Sigmoid colon (tissue), 7 donors: ENCODE measurements at places on chromosomes 12 and 14. TPM values are rescaled to one million over a fixed set of nuclear protein-coding genes. Genes with fewer than 3 reads are reported as not detected.

KRT6B gene
- total RNA-seq = not detected

DNA sequence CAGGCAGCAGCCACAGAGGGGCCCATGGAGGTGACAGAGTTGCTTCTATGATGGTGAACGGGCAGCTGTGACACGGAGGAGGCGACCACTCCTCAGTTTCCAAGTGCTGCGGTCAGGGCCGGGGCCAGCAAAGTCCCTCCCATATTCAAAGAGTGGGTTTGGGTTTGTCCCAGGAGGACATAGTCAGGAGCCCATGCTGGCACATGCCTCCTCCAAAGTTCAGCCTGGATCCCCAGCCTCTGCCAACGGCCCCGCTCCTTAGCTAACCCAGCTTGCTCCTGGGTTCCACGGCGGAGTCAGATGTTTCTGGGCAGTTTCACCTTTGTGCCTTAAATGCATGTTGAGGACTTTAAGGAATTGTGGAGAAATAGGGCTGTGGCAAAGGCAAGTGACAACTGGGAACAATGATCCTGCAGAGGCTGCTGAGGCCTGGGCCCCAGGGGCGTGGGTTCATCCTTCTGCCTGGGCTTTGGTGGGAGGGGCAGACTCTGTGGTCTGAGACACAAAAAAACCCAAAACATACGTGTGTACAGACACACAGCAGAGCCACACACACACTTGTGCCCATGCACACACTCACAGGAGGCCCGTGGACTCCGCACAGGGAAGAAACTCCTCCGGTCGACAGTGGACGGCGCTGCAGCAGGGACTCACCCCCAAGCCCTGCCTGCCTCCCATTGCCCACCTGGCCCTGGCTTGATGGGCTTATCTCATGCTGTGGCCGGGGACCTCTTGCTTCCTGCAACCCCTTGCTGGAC lies 399.4 kb downstream of the TMEM121 start:
- no peak overlapping the region for H3K27ac ChIP-seq
- H3K36me3 ChIP-seq = no peaks in the 10 kb centered on the region
- no peaks in the 10 kb centered on the region for H3K4me1 ChIP-seq
- no peak overlapping the region for H3K4me3 ChIP-seq

HIF1A gene
- total RNA-seq = 72.3 TPM

- H3K27ac ChIP-seq = peak overlapping the region; percentile 91
- peak overlapping the region; percentile 2 for H3K4me3 ChIP-seq
- DNase-seq = no peak
- H3K27me3 ChIP-seq = no peaks in the 10 kb centered on the region
- no peaks in the 10 kb centered on the region for H3K36me3 ChIP-seq
These were observed 39.1 kb downstream of the CCDC85C start for GRCh38 chr14:99564926-99565259.

CDK4 gene
- 84.2 TPM for total RNA-seq

DNA sequence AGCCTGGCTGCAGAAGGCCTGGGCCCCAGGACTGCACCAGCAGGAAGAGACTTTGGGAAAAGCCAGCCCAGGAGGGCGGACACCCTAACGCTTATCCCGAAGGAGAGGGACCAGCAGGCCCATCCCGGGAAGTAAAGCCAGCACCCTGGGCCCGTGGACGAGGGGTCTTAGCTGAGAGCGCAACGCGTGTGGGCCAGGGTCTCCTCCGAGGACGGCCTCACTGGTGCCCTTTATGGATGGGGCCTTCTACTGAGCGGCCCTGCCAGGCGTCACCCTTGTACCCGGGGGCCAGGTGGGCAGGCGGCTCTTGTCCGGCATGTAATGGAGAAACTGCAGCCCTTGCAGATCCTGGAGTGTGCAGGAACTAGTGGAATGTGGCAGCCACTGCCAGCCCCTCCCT lies 14.1 kb downstream of the TEDC1 start:
- H3K4me3 ChIP-seq = no peak overlapping the region
- DNase-seq = peak; percentile 42
- H3K36me3 ChIP-seq = no peaks in the 10 kb centered on the region
- H3K27ac ChIP-seq = no peak overlapping the region

NCOR2 gene
- 47.9 TPM for total RNA-seq

DNA sequence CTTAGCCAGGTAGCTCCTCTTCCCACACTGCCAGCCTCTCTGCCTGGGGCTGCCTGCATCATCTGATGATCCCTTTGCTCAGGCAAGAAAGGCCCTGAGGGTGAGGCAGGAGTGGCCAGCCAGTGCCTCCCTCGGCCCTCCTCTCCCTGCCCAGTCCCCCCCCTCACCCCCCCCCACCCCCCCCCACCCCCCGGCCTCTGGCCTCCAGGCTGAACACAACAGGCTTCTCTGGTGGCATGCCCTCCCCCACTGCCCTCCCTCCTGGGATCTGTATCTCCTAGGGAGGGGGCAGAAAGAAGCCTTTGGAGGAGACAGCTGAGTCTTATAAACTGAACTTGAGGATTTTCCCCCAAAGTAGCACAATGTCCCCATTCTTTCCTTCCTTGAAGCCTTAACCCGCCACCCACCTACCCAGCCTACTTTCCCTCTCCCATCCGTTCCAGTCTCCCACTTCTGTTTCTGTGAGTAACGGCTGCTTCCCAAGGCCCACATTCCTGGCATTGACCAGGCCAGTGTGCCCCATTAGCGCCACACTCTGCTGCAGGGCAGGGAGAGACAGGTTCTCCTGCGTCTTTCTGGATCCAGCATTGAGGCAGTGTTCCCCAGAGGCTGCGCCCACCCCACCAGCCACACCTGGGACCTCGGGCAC lies 82.1 kb downstream of the B4GALNT3 start:
- no peak overlapping the region for H3K4me3 ChIP-seq
- H3K27ac ChIP-seq = peak overlapping the region; percentile 40
- no peaks in the 10 kb centered on the region for H3K36me3 ChIP-seq
- H3K4me1 ChIP-seq = peaks cover 3% of the 10 kb centered on the region
- no peak for DNase-seq

- H3K4me1 ChIP-seq = peaks cover 11% of the 10 kb centered on the region
- no peaks in the 10 kb centered on the region for H3K36me3 ChIP-seq
- DNase-seq = no peak
- H3K27ac ChIP-seq = no peak overlapping the region
These were observed 63.2 kb downstream of the DIO3 start for GRCh38 chr14:101624536-101624935.

DNA sequence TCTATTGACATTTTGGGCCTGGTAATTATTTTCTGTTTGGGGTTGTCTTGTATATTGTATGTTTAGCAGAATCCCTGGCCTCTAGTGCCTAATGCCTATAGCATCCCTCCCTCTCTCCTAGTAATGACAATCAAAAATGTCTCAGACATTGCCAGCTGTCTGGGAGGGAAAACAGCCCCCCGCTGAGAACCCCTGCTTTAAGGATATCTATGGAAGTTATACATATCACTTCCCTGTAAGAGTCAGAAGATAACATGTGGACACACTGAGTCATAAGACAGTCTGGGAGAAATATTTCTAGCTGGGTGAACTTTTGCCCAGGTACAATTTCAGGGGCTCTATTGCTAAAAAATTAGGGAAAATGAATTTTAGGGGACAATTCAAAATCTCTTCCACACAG lies 255.0 kb downstream of the PAWR start:
- H3K27me3 ChIP-seq = no peaks in the 10 kb centered on the region
- H3K36me3 ChIP-seq = no peaks in the 10 kb centered on the region
- no peak overlapping the region for H3K4me3 ChIP-seq
- H3K27ac ChIP-seq = no peak overlapping the region

DNA sequence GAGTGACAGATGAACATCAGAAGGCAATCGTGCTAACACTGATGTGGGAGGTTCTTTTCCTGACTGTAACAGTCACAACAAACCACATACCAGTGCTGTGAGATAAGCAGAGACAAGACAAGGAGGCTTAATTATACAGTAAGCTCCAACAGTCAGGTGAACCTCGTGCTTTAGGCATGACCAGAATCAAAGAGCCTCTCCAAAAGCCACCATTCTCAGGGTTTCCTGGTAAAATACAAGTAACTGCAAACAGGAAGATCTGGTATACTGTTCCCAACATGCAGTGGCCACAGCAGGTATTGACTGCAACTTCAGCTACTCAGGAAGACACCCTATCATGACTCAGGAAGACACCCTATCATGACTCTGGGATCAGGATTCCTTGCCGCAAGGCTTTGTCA lies 47.3 kb upstream of the GTF2A1 start:
- no peak overlapping the region for H3K27ac ChIP-seq
- H3K36me3 ChIP-seq = no peaks in the 10 kb centered on the region
- H3K4me3 ChIP-seq = no peak overlapping the region
- H3K27me3 ChIP-seq = no peaks in the 10 kb centered on the region

- H3K4me3 ChIP-seq = no peak overlapping the region
- DNase-seq = no peak
- no peaks in the 10 kb centered on the region for H3K36me3 ChIP-seq
- H3K27ac ChIP-seq = no peak overlapping the region
- no peaks in the 10 kb centered on the region for H3K27me3 ChIP-seq
These were observed 12.2 kb downstream of the CCDC175 start for GRCh38 chr14:59564366-59564765.

DNA sequence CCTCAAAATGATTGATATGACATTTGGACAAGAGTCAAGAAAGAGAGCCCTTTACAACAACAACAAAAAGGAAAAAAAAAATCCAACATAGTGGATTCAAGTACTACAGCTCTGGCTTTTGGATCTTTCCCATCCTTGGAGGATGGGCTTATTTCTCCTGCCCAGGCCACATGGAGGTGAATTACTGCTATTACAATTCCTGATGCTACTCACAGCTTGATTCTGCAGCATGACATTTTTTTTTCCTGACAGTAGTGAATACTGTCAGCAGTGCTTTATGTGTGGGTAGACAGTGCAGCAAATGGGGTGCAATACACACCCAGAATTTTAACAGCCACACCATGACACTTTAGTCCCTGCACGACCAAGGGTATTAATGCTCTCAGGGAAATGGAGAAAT lies 42.5 kb upstream of the HSP90B1 start:
- no peak overlapping the region for H3K4me3 ChIP-seq
- H3K36me3 ChIP-seq = no peaks in the 10 kb centered on the region
- no peak overlapping the region for H3K27ac ChIP-seq
- no peaks in the 10 kb centered on the region for H3K27me3 ChIP-seq
- DNase-seq = no peak

GRCh38 chr12:38586789-38587188 lies 270.2 kb downstream of the ALG10B start:
- H3K4me1 ChIP-seq = no peaks in the 10 kb centered on the region
- H3K27ac ChIP-seq = no peak overlapping the region

GRCh38 chr14:98140862-98141530 lies 1131.0 kb downstream of the BCL11B start:
- H3K36me3 ChIP-seq = no peaks in the 10 kb centered on the region
- no peaks in the 10 kb centered on the region for H3K27me3 ChIP-seq
- no peak for DNase-seq
- H3K27ac ChIP-seq = no peak overlapping the region
- H3K4me3 ChIP-seq = no peak overlapping the region
- no peaks in the 10 kb centered on the region for H3K4me1 ChIP-seq

DNA sequence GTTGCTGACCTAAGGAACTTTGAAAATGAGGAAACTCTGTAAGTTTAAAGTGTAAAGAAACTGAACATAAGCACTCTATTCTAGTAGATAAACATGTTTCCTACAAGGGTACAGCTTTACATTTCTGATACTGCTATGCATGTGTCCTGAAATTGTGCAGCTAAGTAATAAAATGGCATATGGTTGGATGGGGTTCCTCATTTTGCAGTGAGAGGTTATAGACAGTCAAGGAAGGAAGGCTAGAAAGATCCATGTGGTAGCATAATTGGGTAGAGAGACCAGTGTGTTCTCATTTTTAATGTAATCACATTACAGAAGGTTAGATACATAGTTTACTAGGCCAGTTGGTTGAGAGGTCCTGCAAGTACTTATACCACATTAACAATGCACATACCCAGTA lies 477.0 kb downstream of the TMEM121 start:
- H3K27ac ChIP-seq = no peak overlapping the region
- no peak for DNase-seq
- H3K4me3 ChIP-seq = no peak overlapping the region
- no peaks in the 10 kb centered on the region for H3K27me3 ChIP-seq

- peak overlapping the region; percentile 96 for H3K27ac ChIP-seq
- peak overlapping the region; percentile 70 for H3K4me3 ChIP-seq
- no peaks in the 10 kb centered on the region for H3K27me3 ChIP-seq
- peaks cover 27% of the 10 kb centered on the region for H3K4me1 ChIP-seq
- no peak for DNase-seq
- no peaks in the 10 kb centered on the region for H3K36me3 ChIP-seq
These were observed 869 bp downstream of the APOLD1 start for GRCh38 chr12:12786351-12786705.

AQP2 gene
- total RNA-seq = not detected

GRCh38 chr12:4649358-4649661 lies 396 bp downstream of the NDUFA9 start:
- no peak for DNase-seq
- H3K4me1 ChIP-seq = no peaks in the 10 kb centered on the region
- peak overlapping the region; percentile 57 for H3K4me3 ChIP-seq

- no peak for DNase-seq
- no peaks in the 10 kb centered on the region for H3K36me3 ChIP-seq
- no peak overlapping the region for H3K27ac ChIP-seq
- H3K4me3 ChIP-seq = no peak overlapping the region
- no peaks in the 10 kb centered on the region for H3K27me3 ChIP-seq
- no peaks in the 10 kb centered on the region for H3K4me1 ChIP-seq
These were observed 19.1 kb downstream of the SIX4 start for GRCh38 chr14:60705100-60705499.

- no peaks in the 10 kb centered on the region for H3K36me3 ChIP-seq
- no peaks in the 10 kb centered on the region for H3K27me3 ChIP-seq
- H3K27ac ChIP-seq = no peak overlapping the region
- no peaks in the 10 kb centered on the region for H3K4me1 ChIP-seq
These were observed 70.7 kb upstream of the DDX11 start for GRCh38 chr12:31002999-31003398.

DNA sequence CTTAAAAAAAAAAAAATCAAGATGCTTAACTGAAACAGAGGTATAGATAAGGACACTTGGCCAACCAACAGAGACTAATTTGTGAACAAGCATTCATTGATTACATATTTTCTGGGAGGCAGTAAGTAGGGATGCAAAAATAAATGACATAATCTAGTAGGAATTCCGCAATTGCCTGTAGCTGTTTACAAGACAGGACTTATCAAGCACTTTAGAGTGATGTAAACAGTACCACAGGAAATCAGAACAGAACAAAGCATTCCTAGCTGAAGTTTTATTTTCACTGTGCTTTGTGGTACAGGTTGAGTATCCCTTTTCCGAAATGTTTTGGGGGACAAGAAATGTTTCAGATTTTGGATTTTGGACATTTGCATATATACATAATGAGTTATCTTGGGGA lies 68.2 kb upstream of the FGD4 start:
- no peak overlapping the region for H3K27ac ChIP-seq
- H3K4me3 ChIP-seq = no peak overlapping the region
- peaks cover 15% of the 10 kb centered on the region for H3K36me3 ChIP-seq

TSHR gene
- total RNA-seq = not detected

OSGEP gene
- total RNA-seq = 65.6 TPM
